ENCODE measurements at places on chromosomes 16 and 17. TPM values are rescaled to one million over a fixed set of nuclear protein-coding genes. Genes with fewer than 3 reads are reported as not detected.

DNA sequence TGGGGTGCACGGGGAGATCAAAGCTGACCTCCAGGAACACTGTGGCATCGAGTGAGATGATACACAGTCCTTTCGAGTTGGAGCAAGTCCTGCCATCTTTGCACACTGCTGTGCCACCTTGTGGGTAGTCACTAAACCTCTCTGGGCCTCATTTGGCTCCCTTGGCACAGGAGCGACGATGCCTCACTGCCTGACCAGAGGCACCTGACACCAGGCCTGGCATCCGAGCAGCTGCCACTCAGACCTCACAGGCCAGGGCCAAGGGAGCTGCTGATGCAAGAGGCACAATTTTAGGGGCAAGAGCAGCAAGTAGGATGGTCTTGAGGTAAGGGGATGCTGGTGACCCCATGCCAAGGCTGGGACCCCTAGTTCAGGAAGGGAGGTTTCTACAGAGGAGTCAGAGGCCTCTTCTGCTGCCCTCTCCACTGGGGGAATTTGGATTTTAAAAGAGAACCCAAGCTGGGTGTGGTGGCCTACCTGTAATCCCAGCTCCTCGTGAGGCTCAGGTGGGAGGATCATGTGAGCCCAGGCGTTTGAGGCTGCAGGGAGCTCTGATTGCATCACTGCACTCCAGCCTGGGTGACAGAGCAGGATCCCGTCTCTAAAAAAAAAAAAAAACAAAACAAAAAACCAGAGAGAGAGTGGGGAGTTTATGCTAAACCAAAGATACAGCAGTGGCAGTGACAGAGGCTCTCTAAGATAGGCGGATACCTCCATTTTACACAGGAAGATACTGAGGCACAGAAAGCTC is 6.7 kb upstream of the ADGRG1 start:
- DNase-seq = no peak

NTHL1 gene
- total RNA-seq = 9.9 TPM

TMEM204 gene
- 37.2 TPM for total RNA-seq

STRADA gene
- total RNA-seq = 34.3 TPM

PLLP gene
- total RNA-seq = 1.8 TPM

RNFT1 gene
- 30.7 TPM for total RNA-seq

DNA sequence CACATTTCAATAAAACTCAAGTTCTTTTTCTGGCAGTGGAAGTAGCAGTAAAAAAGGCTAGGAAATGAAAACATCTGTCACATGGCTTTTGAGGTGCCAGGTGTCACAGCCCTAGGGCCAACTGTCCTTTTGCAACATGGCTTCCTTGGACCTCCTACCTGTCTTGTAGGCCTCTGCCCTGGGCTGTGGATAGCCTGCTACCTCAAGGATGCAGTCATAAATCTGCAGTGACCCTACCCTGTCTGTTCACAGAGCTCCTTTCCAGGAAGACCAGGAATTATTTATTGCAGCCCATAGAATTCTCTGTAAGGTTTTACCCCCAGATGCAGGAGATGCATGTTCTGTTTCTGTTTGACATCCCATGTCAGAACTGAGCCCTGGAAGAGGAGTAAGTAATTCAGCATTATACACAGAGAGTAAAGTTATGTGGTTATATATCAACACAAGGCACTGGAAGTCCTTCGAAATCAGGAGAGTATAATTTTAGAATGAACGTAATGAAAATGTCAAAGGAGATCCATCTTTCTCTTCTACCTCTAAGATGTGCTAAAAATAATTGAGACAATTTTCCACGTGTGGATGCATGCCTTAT is 172.6 kb downstream of the MAP2K4 start:
- no peak for DNase-seq

- DNase-seq = no peak
Observed at GRCh38 chr17:66306446-66306845, 4.0 kb downstream of the PRKCA start.

CFAP119 gene
- 2.2 TPM for total RNA-seq

GRCh38 chr17:1545618-1546017 is 17.0 kb downstream of the PITPNA start:
- no peak for DNase-seq

SCARF1 gene
- 25.7 TPM for total RNA-seq

- no peak for DNase-seq
Observed at GRCh38 chr17:53948323-53948722, 125.6 kb downstream of the KIF2B start.

- DNase-seq = no peak
Observed at GRCh38 chr17:69012895-69013805, 47.6 kb downstream of the ABCA9 start.

GRCh38 chr17:4676791-4677190 is 27.1 kb downstream of the PELP1 start:
- no peak for DNase-seq

- DNase-seq = no peak
Observed at GRCh38 chr17:46059486-46059885, 60.4 kb downstream of the STH start.

DNA sequence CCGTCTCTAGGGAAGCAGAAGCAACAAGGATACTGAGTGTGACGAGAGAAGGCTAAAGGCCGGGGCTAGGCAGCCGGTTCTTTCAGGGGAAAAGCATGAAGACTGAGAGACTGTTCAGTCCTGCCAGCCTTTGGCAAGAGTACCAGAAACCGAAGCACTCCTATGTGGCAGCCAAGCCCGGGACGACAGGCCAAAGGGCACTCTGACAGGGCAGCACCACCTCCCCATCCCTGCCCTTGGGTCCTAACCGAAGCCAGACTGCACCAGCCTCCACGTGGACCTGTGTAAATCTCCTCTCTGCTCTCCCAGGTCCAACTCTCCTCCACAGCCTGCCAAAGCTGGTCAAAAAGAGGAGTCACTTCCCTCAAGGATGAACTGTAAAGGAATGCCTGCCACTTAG is 23.5 kb upstream of the ALOX15 start:
- DNase-seq = peak; percentile 71

EXOC7 gene
- 117 TPM for total RNA-seq

ARL4D gene
- 18.0 TPM for total RNA-seq

ZNF597 gene
- total RNA-seq = 2.4 TPM

HSPB9 gene
- total RNA-seq = not detected

KRT31 gene
- total RNA-seq = not detected

- DNase-seq = no peak
Observed at GRCh38 chr17:43665084-43665936, 3.6 kb upstream of the MEOX1 start.
